ENCODE measurements at places on chromosomes 7 and 10.

DNA sequence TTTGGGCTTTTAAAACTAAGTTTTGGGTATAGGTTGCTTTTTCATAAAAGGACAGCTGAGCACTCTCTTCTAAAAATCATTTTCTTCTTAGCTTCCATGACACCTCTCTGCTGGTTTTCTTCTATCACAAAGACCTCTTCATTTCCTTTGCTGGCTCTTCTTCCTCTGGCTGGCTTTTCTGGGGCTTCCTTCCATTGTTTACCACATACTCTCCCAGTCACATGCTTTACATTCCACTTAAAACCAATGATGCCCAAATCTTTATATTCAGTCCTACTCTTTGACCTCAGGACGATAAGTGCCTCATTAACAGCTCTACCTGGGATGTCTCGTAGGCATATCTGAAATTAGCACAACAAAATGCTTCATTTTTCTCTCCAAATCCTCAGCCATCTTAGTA, 26.8 kb downstream of the FAM133B start:
- DNase-seq, result no peak

- DNase-seq, result peak; percentile 38
Measured at GRCh38 chr7:23106057-23106822, 655 bp downstream of the KLHL7 start.

GRCh38 chr7:45001826-45002225, 1.8 kb downstream of the CCM2 start:
- DNase-seq, result no peak

DNA sequence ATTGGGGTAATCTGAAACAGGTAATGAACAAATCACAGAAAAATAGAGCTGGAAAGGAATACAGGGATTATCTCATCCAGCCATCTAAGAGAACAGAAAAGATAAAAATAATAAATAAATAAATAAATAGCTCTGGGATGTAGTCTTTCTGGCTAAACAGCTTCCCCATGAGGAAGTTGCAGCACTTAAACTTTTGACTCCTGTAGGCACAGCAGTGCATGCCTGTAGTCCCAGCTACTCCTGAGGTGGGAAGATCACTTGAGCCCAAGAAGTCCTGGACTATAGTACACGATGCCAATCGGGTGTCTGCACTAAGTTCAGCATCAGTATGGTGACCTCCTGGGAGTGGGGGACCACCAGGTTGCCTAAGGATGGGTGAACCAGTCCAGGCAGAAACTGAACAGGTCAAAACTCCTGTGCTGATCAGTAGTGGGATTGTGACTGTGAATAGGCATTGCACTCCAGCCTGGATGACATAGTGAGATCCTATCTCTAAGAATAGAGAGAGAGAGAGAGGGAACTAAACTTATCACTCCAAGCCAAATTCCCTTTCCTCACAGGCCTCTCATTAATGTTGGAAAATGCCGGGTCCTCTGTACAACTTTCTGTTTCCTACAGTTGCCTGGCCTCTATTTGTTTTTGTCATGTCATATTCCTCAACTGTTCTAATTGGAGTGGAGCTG, 61.7 kb upstream of the CDK13 start:
- no peak for DNase-seq

GRCh38 chr7:8615019-8615418, 181.6 kb downstream of the NXPH1 start:
- no peak for DNase-seq

DNA sequence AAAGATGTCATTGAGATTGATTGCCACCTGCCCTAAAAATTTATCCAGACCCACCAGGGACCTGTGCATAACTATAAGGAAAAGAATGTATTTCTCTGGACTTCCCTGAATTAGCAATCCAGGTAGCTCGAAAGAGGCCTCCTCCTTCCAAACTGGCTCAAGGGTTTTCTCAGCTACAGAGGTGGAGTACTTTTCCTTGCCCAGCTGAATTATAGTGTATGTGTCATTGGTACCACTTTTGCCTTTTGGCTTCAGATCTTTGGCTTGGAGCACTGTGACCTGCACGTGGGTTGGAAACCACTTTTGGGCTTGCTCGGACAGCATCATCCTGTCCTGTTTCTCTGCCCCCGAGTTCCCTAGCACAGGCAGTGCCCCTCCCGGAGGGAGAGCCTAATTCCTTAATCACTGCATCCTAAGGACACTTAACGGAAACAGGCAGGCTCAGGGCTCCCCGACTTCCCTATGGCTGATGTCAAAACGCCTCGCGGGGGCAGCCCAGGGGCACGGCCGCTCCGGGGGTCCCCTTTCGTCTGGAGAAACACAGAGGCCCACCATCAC, 825 bp downstream of the RAB11FIP2 start:
- peak; percentile 29 for DNase-seq

DNA sequence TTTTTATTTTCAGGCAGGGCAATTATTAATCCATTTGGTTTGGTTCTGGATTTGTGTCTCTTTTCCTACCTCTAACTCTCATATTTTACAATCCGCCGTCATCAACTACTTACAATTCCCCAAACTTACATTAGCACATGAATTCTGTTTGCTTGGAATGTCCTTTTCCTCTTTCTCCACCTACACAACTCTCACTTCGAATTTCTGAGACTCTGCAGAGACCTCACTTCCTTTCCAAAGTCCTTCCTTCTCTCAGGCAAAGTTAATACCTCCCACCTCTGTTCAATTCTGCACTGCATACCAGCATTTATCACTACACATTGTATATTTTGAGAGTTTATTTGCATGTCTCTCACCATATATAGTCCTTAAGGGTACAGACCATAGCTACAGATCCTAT, 122.7 kb upstream of the LRRTM3 start:
- no peak for DNase-seq

- DNase-seq, result no peak
Measured at GRCh38 chr10:69415049-69415448, 1.7 kb downstream of the TACR2 start.

GRCh38 chr10:66381045-66381444, 544.8 kb upstream of the LRRTM3 start:
- DNase-seq, result no peak

DNA sequence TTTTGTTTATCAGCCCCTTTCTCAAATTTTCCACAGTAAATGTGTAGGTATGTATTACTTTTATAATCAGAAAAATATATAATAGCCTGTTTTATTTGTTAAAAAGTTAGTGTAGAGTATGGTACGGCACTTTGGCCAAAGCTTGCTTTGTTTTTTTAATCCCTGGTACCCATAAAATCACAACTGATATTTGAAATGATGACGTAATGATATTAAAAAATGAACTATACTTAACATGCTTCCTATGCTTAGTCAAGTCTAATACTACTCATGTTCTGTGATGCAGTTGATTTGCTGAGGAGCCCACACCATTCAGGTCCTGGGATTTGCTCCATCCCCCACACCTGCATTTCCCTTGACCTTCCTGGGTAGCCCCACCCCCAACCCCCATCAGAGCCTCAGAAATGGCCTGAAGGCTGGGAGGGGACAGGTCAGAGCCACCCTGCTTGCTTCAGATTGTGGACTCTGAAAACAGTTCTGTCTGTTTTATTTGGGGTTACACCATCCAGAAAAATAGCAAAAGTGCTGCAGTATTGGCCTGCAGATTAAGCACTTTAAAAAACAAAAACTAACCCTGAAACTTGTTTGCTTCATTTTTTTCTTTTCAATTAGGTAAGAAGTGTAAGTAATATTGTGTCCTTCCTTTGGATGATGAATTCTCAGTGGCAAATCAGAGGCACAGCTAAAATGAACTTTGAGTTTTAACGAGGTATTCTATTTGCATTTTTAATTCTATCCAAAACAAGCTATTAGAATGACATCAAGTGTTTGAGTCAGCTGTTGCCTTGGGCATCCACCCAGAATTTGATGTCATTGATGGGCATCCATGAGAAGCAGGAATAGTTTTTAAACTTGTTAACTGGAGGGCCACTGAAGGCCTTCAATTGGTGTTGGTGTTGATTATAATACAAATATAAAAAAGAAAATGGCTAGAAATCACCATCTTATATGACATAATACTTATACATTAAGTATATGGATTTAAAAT, 23.3 kb downstream of the PLCE1 start:
- no peak for DNase-seq

- no peak for DNase-seq
Measured at GRCh38 chr10:63464402-63465292, 1.1 kb downstream of the JMJD1C start.
